Activated CD4-positive, CD25-positive, alpha-beta regulatory T cell treated with anti-CD3 and anti-CD28 coated beads, Interleukin-2, amount 50 U/mL, for 16 hours (primary cell): ENCODE measurements at places on chromosomes 7 and 10.

GRCh38 chr7:15947754-15948153 lies 261.3 kb upstream of the MEOX2 start:
- DNase-seq, result no peak

DNA sequence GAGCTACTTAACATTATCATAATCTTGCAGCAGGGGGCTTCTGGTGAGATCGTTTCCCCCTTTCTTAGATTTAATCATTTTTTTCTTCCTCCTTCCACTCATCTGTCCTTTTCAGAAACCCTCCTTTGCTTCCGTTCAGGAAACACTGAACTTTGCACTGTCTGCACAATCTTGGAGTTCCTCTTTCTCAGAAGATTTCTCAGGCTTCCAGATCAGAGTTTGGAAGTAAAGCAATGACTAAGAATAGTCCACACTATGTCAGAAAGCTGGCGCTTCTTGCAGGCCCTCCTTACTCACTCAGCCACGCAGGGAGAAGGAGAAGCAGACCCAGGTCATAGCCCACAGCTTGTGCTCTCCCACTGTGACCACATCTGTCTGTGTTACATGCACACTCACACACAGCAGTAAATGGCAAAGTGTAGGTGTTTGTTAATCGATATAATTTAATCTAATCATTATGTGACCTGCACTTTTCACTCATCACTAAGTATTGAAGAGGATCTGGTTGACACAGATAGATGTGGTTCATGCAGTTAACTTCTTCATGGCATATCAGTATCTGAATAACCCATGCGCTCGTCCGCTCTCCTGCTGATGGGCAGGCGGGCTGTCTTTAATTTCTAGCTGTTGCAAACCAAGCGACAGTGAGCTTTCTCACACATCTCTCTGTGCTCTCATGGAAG lies 30.2 kb downstream of the ALOX5 start:
- no peak for DNase-seq

DNA sequence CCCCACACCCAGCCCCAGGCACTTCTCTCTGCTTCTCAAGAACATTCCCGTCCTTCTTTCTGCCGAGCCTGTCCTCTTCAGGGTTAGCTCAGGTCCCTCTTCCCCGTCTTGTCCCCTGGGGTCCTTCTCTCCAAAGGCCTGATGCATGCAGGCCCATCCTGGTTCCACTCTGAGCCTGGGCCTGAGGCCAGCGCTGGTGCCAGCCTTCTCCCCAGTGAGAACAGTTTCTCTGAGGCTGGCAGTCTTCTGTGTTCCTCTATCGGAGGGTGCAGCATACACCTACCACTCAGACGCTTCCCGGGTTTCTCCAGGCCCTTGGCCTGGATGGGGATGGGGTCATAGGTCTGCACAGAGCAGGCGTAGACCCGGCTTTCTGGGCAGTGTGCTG lies 14.6 kb downstream of the AP5Z1 start:
- no peak for DNase-seq

DNA sequence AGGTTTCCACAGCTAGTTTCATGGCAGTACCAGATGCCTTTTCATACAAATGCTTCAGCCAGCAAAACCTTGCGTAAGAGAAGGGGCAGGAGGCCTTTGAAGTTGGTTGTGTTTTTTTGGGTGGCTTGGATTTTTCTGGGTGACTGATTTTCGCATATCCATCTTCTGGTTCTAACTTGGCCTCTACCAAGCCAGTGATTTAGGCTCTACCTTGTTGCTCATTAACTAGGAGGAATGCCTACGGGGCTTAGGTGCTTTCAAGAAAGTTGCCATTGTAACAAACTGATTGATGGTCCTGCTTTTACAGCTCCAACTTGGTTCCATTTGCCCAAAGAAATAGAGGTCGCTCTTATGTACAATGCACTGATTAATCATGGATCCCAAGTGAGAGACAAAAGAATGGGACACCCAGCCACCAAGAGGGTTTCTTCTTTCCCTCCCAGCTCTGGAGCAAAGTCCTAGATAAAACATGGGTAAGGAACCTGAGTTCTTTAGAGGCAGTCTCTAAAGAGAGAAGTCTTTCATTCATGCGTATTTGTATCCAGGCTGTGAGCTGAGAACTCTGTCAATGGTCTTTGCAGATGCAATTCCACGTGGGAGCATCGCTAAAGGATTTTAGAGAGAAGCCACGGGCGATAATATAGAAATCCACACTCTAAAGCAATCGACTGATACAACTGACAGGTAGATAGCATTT lies 92.1 kb upstream of the FGFR2 start:
- DNase-seq, result no peak

DNA sequence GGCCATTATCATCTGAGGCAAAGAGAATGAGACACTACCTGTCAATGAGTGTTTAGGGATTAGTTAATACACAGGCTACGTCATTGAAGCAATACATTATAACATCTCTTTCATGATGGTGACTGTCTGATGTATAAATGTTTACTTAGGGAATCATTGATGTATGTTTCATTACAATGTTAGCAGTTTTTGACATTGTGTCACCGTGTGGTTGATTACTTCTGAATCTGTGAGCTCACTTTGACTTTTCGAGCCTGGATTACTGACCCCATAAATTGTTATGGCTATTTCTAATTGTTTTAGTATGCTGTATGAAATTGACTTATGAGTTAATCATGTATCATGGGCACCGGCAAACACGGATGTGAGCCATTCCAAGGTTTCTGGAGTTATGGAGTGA lies 494.0 kb downstream of the MAGI2 start:
- DNase-seq, result no peak

DNA sequence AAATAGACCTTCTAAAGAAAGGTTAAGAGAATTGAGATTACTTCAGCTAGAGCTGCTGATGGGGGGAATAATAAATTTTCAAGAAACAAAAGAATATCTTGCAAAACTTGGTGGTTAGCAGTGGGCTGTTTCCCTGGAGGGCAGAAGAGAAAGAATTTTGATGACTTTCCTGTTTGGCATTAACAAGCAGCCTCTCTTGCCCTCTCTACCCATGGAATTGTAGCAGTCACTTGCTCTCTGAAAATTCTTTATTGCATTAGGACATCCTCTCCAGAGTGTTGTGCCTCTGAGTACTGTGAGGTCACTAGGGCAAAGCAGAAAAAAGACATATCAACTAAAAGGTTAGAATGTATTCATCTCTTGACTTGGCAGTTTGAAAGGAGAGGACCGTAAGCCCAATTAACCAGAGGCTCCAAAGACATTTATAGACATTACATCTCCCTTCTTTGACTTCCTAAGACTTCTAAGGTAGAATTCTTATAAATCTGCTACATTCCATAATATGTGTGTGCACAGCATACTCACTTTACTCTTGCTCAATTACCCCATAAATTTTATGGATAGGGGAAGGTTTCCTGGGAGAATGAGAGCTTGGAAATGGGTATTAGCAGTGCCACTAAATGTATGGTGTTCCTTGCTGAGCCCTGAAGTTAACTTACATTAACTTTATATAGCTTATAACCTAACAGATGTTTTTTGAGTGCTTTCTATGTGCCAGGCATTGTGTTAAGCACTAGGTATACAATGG lies 215.3 kb downstream of the KIF20B start:
- no peak for DNase-seq

- DNase-seq, result no peak
These were observed 12.7 kb downstream of the HK1 start for GRCh38 chr10:69290993-69291392.

GRCh38 chr7:50227726-50228125 lies 76.8 kb upstream of the IKZF1 start:
- DNase-seq, result no peak

GRCh38 chr10:118506671-118507590 lies 88.5 kb downstream of the PRLHR start:
- DNase-seq, result no peak

- DNase-seq, result no peak
These were observed 109.0 kb upstream of the SP4 start for GRCh38 chr7:21318916-21319270.

DNA sequence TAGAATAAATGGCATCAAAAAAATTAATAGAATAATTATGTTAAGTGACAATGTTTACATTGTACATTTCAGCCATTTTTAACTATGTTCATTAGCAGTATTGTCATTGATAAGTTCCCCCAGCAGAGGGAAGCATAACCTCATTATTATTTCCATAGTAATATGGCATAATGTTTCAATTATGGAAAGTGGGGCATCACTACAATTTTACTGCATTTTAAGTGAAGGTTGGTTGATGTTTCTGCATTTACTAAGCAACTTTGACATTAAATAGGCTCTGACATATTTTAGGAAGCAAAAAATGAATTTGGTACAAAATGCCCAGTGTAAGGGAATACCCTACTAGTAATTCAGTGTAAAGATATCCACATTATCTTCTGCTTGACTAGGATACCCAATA lies 218.3 kb downstream of the SEMA3A start:
- no peak for DNase-seq

GRCh38 chr7:86942081-86942480 lies 117.4 kb downstream of the ELAPOR2 start:
- no peak for DNase-seq

GRCh38 chr10:12795315-12796110 lies 206.0 kb downstream of the CCDC3 start:
- no peak for DNase-seq

DNA sequence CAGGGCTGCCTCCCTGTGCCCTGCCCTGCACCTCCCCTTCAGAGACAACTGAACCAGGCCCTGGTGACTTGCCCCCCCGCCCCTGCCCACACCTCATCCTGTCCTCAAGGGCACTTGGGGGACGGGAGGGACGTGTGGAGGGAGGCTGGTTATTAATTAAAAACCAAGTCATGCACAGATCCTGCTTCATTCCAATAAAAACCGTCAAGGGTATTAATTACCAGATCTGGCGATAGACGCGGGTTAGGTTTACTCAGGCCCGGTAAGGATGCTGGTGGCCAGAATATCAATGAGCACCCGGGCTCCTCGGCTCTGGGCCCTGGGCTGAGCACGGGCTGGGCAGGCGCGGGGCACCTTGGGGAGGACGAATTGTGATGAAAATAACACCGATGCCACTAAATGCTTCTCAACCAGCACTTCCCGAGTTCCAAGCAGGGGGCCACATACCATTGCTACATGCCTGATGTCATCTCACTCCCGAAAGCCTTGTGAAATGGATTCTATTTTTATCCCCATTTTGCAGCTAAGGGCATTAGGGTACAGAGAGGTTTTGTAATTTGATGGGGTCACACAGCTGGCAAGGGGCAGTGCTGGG lies 24.5 kb upstream of the GTF2IRD1 start:
- DNase-seq, result no peak

- no peak for DNase-seq
These were observed 285.8 kb downstream of the CAMK1D start for GRCh38 chr10:12635127-12635541.

DNA sequence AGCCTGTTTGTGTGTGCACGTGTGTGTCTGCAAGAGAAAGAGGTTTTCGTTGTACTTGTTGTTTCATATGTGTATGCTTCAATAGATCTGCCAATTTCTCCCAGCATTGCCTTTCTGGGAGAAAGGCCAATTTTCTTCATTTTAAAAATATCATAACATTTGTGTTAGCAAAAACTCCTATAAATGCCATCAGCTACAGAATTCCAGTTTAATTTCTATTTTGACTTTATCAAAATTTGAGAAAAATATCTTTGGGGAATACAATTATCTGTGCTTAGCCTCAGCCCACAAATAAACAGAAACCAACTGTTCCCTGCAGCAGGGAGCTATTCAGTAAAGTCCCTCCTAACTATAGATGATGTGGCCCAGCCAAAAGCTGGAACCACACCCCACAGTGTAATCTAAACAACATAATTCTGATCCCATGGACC lies 68.3 kb upstream of the MGMT start:
- DNase-seq, result no peak

DNA sequence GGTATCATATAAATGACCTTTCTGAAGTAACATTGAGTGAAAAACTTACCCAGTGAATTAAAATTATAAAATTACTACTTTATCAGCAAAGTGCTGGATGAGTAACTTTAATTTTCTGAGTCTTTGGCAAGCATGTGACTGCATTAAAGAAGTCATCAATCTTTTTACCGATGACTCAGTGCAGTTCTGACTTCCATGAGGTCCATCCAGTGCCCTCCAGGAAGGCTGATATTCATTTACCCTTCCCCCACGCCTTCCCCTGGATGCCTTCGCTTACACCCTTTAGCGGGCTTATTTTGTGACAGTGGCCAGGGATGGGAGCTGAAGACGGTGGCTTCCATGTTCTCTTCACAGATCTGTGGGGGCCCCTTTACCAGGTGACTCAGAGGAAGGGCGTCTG lies 572.9 kb upstream of the PFKP start:
- DNase-seq, result no peak

DNA sequence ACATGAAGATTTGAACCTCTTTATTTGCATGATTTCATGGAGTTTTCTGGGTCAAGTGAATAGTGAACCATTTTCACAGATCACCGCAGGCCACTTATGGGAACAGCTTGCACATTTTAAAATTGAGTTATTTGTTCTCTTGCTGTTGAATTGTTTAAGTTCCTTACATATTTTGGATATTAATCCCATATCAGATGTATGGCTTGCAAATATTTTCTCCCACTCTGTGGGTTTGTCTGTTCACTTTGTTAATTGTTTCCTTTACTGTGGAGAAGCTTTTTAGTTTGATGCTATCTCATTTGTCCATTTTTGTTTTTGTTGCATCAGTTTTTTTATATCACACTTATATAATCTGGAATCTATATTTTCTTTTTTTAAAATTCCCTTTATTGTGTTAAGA lies 14.1 kb upstream of the ZC3HAV1L start:
- DNase-seq, result no peak

DNA sequence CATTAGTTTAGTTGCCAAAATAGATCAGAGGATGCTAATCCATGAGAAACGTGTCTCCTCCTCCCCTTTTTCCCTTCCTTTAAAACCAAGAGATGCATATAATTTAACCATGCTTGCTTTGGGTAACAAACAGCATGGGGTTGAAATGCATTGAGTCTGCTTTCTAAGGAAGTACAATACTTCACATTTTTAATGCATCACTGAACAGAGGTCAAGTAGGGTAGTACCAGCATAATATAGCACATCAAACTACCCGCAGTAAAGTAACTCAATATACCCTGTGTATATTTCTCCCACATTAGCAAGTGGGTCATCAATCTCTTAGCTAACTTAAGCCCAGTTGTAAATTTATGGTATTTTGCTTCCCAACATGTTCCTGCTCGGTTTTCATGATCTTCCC lies 239.3 kb upstream of the SEMA3C start:
- DNase-seq, result no peak
